ENCODE measurements at places on chromosomes 3 and 15.
A peak's percentile ranks its signal among the peaks of the same experiment; 100 is the strongest.

DNA sequence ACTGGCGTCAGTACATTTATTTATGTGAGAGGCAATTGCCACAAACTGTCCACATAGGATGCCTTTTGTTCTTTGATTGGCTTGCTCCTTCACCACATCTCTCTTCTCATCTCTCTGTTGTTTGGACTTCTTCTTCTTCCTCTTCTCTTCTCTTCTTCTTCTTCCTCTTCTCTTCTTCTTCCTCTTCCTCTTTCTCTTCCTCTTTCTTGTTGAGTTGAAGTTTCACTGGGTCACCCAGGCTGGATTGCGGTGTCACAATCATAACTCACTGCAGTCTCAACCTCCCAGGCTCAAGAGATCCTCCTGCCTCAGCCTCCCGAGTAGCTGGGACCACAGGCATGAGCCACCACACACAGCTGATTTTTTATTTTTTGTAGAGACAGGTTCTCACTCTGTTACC is 67.7 kb upstream of the GSK3B start:
- DNase-seq: no peak

DNA sequence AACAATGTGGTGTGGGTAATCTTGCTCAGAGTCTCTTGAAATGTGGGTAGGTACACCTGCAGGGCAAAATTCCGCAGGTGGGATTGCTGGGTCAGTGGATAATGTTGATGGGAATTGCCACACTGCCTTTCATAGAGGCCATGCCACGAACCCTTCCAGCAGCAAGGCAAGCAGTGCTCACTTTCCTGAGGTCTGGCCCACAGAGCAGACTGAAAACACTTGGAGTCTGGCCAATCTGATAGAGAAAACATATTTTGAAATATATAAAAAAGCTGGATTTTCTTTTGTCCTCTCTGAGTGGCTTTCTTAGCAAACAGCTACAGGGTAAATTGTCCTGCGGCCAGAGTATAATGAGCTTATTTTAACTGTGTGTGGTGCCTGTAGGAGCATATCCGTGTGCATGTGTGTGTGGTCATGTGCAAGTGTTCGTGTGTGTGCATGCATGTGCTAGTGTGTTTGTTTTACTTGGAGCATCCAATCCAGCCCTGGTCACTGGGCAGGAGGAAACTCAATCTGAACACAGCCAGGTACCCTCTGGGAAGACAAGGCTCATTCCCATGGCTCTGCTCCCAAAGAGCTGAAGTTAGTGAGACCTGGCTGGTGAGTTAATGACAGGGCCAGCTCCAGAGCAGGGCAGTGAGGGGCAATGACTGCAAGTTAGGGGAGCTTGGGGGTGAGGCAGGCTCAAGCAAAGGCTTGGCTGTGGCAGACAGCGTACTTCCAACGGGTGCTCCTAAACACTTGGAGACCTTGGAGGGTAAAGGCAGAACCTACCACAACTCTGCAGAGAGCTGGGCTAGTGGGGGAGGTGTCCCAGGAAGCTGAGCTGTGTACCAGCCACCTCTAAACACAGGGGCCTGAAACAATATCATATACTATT is 91.3 kb downstream of the PLXNA1 start:
- DNase-seq: no peak

DNA sequence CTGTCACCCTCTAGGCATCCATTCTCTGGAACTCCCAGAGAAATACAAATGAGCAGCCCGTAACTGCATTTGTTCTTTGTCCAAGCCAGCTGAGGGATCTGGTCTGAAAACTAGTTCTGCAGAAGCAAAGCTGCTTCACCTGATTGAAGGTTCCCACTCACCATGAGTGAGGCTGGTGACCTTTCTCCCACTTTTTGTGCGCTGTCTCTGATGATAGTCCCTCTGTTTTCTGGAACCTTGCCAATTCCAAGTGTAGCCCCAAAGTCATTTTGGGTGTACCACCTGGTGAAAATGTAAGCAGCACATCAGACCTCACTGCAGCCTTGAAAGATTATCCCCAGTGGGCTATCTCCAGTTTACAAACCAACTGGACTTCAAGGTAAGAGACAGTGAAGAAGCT is 39.4 kb upstream of the BFSP2 start:
- DNase-seq: no peak

- DNase-seq: no peak
Measured at GRCh38 chr3:186319945-186320344, 42.1 kb downstream of the DGKG start.

DNA sequence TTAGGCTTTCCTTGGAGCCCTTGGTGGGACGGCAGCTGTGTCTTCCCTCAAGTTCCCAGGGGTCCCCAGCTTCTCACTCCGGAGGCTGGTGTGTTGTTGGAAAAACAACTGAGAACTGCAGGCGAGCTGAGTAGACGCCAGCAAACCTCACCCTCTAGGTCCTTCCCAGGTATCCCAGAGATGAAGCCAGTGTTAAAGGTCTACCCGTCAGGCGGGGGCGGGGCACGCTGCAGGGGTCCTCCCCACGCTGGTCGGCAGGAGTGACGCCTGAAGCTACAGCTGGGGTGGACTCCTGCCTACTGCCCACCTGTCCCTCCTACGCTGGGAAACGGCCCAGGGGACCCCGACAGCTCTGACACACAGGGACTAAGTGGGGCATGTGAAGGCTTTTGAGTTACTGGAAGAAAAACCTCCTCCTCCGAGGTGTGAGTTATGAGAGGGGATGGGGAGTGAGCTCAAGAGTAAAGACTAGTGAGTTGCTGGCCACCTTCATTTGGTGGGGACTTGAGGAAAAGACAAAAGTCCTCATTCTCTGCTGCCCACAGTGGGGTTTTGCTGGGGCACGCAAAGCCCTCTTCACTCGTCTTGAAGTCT is 32.2 kb upstream of the SNRPA1 start:
- no peak for DNase-seq

DNA sequence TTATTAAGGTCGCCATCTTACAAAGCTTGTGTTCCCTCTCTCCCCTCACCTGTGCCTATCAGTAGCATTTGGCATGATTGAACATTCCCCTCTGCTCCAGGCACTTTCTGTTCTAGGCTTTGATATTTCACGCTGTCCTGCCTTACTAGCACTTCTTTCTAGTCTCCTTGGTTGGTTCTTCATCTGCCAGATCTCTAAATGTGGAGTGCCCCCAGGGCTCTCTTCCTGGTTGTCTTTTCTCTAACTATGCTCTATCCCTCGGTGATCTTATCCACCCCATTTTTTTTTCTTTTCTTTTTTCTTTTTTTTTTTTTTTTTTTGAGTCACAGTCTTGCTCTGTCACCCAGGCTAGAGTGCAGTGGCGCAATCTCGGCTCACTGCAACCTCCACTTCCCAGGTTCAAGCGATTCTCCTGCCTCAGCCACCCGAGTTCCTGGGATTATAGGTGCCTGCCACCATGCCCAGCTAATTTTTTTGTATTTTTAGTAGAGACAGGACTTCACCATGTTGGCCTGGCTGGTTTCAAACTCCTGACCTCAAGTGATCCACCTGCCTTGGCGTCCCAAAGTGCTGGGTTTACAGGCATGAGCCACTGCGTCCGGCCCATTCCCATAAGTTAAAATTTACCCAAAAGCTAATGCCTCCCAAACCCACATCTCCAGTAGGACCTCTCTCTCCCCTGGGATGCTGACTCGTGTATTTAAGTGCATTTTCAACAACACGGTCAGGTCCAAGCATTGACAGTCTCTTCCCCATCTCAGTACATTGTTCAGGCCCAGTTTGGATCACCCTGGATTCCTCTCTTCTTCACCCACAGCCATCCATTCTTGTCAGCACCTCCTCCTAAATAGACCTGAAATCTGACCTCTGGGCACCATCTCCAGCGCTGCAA is 5.2 kb downstream of the NUSAP1 start:
- no peak for DNase-seq

- peak; percentile 68 for DNase-seq
Measured at GRCh38 chr3:39147711-39148434, 5.5 kb downstream of the CSRNP1 start.

GRCh38 chr15:31150732-31151231 is 49.3 kb upstream of the TRPM1 start:
- DNase-seq: peak; percentile 37

- DNase-seq: no peak
Measured at GRCh38 chr15:80059786-80060355, 395 bp downstream of the ZFAND6 start.

- DNase-seq: no peak
Measured at GRCh38 chr3:15538345-15538744, 16.8 kb upstream of the COLQ start.

- no peak for DNase-seq
Measured at GRCh38 chr15:49154359-49154758, 1.0 kb downstream of the COPS2 start.

- no peak for DNase-seq
Measured at GRCh38 chr15:53962646-53963561, 15.3 kb upstream of the UNC13C start.

- DNase-seq: no peak
Measured at GRCh38 chr3:193932576-193932975, 203.4 kb upstream of the HES1 start.

- peak; percentile 84 for DNase-seq
Measured at GRCh38 chr3:63864008-63864964, 619 bp downstream of the ATXN7 start.

GRCh38 chr15:97087006-97087741 is 756.7 kb downstream of the NR2F2 start:
- no peak for DNase-seq

DNA sequence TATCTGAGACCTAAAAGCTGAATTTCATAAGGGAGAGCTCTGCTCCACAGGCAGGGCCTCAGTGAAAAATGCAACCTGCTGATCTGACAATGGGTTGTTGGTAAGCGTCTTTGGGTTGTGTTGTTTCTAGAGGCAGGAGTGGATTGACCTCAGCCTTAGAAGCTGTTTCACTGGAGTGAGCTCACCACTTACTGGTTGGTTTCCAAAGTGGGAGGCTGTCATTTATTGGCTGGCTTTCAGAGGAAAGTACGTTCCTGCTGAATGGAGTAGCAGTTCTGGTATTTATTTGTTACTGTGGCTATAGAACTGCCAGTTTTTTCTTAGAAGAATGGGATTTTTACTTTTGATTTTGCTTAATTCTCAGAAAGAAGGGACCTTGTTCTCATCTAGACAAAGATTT is 29.3 kb upstream of the COL6A5 start:
- DNase-seq: no peak

- no peak for DNase-seq
Measured at GRCh38 chr3:164451072-164451910, 627.0 kb downstream of the SI start.

DNA sequence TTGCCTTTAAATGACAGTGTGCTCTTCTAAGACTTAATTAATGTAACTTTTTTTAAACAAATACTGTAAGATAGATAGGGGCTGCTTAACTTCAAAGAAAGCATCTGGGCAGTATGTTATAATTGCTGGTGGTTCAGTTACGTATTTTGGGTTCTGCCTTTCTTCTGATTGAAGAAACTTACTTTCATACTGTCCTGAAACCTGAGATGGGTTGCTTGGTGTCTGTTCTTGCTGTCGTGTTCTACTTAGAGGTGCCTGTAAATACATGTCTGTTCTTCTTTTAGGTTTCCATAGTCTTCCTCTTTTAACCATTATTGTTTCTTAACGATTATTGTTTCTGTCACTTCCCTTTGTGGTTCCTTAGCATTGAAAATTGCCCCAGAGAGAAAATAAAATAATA is 297.7 kb upstream of the CHRM5 start:
- no peak for DNase-seq

GRCh38 chr3:155753038-155753639 is 8.3 kb upstream of the PLCH1 start:
- no peak for DNase-seq

- DNase-seq: no peak
Measured at GRCh38 chr3:11198070-11198469, 43.8 kb downstream of the HRH1 start.

DNA sequence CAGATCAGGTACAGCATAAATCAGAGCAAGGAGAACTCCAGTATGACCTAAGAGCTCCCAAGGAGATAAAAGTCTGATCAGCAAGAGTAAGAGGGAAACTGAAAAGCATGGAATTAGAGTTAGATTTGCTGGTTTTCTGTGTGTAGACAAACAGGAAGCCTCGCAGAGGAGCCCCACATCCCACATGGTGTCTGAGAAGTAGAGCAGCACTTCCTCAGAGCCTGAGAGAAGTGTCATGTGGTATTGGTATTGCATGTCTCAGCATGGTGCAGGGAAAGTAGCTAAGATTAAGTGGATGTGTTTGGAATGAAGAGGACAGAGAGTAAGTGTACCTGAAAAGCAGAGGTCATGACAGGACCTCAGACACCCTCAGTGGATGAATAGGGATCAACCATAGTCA is 175.4 kb upstream of the GBE1 start:
- DNase-seq: no peak

DNA sequence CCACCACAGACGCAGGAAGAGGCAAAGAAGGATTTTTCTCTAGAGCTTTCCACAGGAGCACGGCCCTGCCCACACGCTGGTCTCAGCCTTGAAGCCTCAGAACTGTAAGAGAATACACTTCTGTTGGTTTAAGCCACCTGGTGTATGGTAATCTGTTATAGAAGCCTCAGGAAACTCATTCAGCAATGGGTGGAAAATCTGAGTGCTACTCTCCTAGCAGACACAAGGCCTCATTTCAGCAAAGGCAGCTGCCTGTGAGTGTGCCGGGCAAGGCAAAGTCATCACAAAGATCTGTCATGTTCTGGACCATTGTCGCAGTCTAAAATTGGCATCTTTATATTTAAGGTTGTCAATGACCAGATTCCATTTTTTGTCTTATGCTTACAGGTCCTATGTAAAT is 31.0 kb downstream of the ATP10A start:
- no peak for DNase-seq

DNA sequence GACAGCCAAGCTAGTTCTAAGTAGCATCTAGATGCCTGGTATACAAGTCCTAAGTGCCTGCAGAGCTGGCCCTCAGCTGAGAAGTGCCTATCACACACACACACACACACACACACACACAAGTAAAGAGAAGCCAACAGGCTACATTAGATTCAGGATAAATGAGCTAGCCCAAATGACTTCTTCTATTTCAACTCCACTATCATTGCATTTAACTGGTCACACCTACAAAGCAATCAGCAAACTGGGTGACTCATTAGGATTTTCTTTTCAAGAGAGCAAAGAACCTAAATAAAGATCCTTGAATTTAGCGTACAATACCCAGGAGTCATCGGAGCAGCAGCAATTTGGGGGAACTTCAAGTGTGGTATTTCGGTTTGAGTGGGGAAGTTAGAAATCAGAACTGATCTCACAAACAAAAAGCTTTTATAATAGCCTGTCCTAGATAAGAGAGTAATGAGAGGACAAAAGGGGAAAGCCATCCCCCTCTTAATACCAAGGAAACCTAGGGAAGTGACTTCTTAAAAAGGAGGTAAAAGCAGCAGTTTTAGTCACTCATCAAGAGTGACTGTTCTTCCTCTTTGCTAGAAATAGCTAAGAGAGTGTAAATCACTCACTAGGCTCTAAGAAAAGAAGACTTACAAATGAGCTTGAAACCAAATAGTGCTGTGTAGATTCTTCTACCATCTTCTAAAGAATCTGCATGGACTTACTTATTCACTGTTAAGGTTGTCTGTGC is 112.7 kb downstream of the TNIK start:
- no peak for DNase-seq

DNA sequence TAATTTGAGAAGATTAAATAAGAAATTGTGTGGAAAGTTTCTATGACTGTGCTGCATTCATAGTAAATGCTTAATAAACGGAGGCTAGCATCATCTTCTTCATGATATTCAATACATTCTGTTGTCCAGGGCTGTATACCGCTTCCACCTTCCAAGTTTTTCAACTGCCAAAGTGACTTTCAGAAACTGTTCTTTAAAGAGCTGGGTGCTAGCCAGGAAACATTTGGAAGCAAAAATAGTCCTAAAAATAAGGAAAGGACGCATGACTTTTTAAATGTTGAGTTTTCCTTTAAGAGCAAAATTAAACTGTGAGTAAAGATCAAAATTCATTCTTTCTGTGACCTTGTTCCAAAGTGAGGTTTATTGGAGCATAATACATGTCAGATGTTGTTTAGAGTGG is 9.4 kb upstream of the ERC2 start:
- DNase-seq: no peak

- no peak for DNase-seq
Measured at GRCh38 chr3:127212231-127212630, 19.3 kb downstream of the PRR23E start.

Measured in activated CD8-positive, alpha-beta memory T cell treated with anti-CD3 and anti-CD28 coated beads for 24 hours (primary cell).